Neural progenitor cell (in vitro differentiated cells): ENCODE measurements at places on chromosomes 1 and 21. TPM values are rescaled to one million over a fixed set of nuclear protein-coding genes. Genes with fewer than 3 reads are reported as not detected.

- no peak overlapping the region for H3K27ac ChIP-seq
- no peak for DNase-seq
Measured at GRCh38 chr1:153310526-153310925, 2.2 kb downstream of the PGLYRP3 start.

DNA sequence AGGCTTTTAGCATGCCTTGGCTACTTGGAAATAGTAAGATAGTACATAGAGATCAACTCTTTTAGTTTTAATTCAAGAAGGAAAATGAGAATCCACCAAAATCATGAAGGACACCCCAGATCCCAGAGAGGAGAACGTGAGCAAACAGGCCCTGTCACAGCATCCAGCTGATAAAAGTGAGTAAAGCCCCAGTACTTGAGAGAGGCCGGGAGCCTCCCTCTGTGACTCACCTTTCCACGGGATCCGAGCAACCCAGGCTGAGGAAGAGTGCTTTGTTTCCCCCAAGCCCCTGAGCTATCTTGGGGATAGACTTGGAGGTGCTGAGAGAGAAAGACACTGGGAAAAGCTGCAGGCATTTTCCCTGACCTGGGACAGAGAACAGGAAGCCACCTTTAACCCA lies 238.6 kb downstream of the DUSP10 start:
- H3K4me1 ChIP-seq, result no peaks in the 10 kb centered on the region
- H3K36me3 ChIP-seq, result no peaks in the 10 kb centered on the region
- no peak for DNase-seq
- H3K27ac ChIP-seq, result no peak overlapping the region
- no peak overlapping the region for H3K4me3 ChIP-seq

DNA sequence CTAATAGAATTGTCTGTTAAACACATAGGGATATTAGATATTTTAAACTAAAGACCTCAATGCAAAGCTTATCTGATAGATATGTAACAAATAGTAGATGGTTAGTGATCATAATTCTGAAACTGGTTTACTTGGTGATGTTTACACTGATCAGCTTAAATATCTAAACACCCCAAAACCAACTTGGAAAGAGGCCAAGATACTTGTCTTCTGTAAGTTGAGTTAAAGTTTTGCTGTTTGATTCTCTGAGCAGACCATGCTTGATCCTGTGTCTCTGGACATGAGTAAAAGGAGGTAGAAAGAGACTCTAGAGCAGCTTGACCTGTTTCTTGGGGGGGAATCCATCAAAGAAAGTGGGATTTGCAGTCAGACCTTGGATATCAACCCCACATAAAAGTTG lies 107.5 kb downstream of the NEK7 start:
- H3K27me3 ChIP-seq, result no peaks in the 10 kb centered on the region
- no peak for DNase-seq
- H3K4me1 ChIP-seq, result peaks cover 6% of the 10 kb centered on the region

DNA sequence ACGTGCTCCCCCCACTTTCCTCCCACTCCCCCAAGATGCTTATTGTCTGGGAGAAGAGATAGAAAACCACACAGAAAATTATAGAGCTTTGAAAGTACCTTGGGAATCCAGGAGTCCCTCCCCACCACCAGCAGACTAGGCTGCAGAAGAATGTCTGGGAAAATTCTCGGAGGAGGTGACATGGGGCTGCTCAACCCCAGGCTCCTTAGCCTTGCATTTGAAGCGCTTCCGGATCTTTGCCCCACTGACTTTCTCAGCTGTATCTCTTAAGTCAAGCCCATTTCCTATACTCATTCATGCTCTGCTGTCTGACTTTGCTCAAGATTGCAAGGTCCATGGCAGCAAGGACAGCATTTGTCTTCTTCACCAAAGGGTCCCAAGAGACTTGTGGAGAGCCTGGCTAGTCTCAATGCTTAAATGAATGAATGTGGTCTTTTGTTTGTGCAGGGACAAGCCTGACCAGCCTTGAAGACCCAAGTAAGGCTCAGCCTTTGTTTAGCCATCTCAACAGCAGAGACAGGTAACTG lies 38.0 kb downstream of the DNTTIP2 start:
- no peaks in the 10 kb centered on the region for H3K27me3 ChIP-seq
- no peak for DNase-seq
- no peak overlapping the region for H3K4me3 ChIP-seq
- H3K27ac ChIP-seq, result no peak overlapping the region

Gene HPCA
- total RNA-seq, result 1.0 TPM in 1 of 2 replicates, not detected in the other

Gene TFF2
- not detected in 2 replicates for total RNA-seq
